ENCODE measurements at places on chromosomes 5 and 9. TPM values are rescaled to one million over a fixed set of nuclear protein-coding genes. Genes with fewer than 3 reads are reported as not detected.

The ZNF483 gene
- 0.53 TPM for total RNA-seq

The FGF18 gene
- 0.25 TPM for total RNA-seq

The AIF1L gene
- total RNA-seq = 1.3 TPM

The NMUR2 gene
- total RNA-seq = not detected

The CCDC183 gene
- total RNA-seq = 0.31 TPM

The RLN2 gene
- not detected for total RNA-seq

The DPM2 gene
- total RNA-seq = 50.2 TPM

The FAM163B gene
- total RNA-seq = not detected

The RACK1 gene
- total RNA-seq = 3,426 TPM

Measured in A549 treated with CpdA at 1 μM for 4 hours (cell line).